DMS153 (cell line): ENCODE measurements at places on chromosomes 7 and 10.
A peak's percentile ranks its signal among the peaks of the same experiment; 100 is the strongest.

DNA sequence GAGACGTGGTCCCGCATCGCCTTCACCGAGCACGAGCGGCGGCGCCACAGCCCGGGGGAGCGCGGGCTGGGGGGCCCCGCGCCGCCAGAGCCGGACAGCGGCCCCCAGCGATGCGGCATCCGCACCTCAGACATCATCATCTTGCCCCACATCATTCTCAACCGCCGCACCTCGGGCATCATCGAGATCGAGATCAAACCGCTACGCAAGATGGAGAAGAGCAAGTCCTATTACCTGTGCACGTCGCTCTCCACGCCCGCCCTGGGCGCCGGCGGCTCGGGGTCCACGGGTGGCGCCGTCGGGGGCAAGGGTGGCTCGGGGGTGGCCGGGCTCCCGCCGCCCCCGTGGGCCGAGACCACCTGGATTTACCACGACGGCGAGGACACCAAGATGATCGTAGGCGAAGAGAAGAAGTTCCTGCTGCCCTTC, 737 bp downstream of the CNNM2 start:
- no peak for DNase-seq

DNA sequence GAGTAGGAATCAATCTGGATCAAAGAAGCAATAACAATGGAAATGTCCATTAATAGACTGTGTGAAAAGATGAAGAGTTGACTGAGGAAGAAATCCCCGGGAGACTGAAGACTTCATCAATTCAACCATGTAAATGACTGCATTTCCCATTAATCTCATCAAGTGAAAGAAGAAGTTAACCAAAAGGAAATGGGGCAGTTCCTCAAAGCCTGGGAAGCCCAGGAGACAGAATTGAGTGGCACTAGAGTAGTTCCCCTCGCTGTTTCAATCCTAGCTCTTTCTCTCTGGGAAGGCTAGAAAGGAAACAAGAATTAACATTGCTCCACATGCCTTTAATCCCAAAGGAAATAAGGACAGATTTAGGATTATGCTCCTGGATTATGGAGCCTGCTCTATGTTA, 4.8 kb upstream of the OR6V1 start:
- DNase-seq: no peak

- no peak for DNase-seq
Measured at GRCh38 chr10:3896161-3896560, 111.2 kb upstream of the KLF6 start.

DNA sequence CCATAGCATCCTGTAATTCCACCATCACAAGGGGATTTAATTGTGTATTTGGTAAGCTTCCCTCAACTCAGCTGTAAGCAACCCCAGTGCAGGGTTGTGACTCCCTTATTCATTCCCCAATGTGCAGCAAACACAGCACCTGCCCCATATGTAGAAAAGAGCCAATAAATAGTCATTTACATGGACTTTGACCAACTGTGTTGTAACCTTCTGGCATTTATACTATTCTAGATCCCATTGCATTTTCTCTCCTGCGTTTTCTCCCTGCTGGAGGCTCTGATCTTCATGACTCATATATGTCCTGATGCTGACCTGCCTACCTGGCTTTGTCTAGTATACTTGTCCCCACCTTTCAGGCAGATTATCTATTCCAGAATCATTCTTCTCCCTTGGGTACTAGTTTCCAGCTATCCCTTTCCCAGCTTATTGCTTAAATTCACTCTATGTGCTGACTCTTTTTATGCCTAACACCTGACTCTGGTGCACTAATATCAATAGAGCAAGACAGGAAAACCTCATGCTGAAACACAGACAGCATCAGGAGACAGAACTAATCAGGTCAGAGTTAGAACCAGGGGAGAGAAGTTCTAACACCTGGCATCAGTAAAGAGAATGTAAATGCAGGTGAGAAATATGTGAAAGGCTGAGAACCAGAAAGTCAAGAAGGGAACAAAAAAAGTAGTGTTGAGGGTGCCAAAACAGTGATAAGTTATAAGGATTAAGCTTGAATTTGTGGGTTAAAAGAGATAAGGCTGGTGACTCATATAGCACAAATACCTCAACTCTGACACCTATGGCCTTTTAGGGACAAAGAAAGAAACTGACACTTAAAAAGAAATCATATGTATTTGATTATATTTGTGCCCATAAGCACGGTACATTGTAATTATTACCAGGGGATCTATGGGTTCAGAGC, 402.7 kb downstream of the IPMK start:
- DNase-seq: no peak

GRCh38 chr10:5892007-5892406, 2.0 kb downstream of the FBH1 start:
- no peak for DNase-seq

GRCh38 chr7:159034394-159034793, 110.3 kb downstream of the VIPR2 start:
- no peak for DNase-seq

- DNase-seq: peak; percentile 57
Measured at GRCh38 chr10:14074062-14074884, 256.5 kb downstream of the FRMD4A start.

DNA sequence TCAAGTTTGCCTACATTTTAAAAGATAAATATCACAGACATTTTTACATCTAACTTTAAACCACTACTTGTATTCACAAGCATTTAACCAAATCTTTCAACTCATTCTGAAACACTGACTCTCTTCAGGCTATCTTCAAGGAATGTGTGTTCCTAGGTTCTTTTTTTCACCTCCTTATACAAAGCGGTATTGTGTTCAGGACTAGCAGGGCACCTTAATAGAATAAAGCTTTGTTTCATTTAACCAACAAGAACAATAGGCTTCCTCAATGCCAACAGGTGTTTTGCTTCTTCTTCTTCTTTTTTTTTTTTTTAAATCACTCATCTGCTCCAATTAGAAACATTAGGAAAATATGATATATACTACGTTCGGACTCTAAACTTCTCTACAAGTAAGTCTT, 212.9 kb upstream of the SEMA3E start:
- no peak for DNase-seq

GRCh38 chr10:133388973-133389818, 4.8 kb upstream of the MTG1 start:
- no peak for DNase-seq

GRCh38 chr10:120667276-120667675, 183.9 kb upstream of the WDR11 start:
- DNase-seq: no peak

- no peak for DNase-seq
Measured at GRCh38 chr10:33335551-33335800, 1.0 kb upstream of the NRP1 start.

- DNase-seq: no peak
Measured at GRCh38 chr10:63644418-63645142, 123.4 kb downstream of the REEP3 start.

DNA sequence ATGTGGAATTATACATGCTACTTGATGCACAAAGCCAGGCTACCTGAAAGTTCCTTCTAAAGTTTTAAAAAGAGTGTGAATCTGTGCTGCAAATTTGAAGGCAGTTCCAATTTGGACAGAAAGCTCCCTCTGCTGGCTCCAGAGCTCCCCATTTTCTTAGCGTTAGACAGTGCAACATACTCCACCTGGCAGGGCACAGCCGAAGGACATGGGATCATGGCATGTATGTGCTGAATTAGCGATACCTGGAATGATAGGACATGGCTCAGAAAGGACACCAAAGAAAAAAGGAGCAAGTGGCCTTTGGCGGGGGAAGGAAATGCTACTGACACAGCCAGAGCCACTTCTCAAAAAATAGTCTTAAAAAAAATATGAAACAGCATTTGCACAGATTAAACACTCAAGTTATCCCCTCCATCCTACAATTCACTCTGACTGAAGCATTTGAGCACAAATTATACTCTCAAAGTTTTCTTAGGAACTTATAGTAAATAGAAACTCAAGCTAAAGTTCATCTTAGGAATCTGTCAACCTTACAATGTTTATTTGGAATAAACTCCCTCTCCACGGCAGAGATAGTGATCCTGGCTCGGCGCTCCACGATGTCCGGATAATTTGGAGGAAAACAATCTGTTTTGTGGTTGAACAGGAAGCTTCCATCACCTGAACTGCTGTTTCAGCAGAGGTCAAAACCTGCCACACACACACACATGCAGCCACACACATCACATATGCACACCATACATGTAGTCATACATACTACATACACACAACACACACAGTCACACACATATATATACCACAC, 80.0 kb downstream of the C7orf25 start:
- no peak for DNase-seq

- no peak for DNase-seq
Measured at GRCh38 chr7:36057323-36057722, 95.7 kb upstream of the EEPD1 start.

- DNase-seq: no peak
Measured at GRCh38 chr7:43952028-43952427, 25.8 kb downstream of the UBE2D4 start.

- no peak for DNase-seq
Measured at GRCh38 chr10:62054408-62054807, 152.9 kb downstream of the ARID5B start.

- DNase-seq: no peak
Measured at GRCh38 chr7:70239918-70240317, 641.6 kb downstream of the AUTS2 start.

DNA sequence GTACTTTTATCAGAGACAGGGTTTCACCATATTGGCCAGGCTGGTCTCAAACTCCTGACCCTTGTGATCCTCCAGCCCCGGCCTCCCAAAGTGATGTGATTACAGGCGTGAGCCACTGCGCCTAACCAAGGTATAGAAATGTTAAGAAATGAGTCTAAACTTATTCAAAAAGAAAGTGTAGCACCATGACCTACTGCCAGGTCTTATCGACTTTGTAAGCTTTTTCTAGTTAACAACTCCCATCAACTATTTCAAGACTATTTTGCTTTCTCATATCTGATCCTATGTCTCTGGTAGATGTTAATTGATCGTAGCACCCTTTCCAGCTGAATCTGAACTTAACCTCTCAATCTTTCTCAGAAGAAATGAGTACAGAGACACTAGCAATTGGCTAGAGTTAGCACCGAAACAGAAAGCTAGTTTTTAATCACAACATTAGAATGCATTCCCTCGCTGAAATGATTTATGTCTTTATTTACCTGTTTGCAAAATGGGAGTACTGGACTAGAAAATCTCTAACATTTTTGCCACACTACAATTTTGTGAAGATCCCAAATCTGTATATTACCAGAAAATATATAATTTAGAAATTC, 114.0 kb upstream of the HGF start:
- no peak for DNase-seq

DNA sequence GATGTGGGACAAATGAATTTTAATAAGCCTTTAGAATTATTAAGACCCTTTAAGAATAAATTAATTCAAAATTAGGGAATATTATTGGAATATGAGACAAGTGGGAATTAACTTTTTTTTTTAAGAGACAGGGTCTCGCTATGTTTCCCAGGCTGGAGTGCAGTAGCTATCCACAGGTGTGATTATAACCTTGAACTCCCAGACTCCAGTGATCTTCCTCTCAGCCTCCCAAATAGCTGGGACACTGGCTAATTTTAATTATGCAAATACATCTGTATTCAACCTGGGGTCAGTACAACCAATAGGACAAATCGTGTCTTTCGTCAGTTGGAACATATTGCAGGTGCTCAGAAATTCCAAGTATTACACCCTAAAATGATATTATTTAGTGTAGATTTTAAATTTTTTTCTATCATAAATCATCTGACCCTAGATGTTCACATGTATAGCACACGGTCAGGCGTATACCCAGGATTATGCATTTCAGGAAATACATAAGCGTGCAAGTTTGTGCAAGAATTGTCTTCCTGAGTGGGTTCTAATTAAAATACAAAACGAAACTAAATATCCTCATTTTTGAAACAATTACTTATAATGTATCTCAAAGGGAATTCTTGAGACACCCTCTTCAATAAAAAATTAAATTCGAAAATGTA, 1.2 kb downstream of the NT5C3A start:
- DNase-seq: no peak

GRCh38 chr7:1707756-1708595, 37.9 kb downstream of the ELFN1 start:
- DNase-seq: no peak

DNA sequence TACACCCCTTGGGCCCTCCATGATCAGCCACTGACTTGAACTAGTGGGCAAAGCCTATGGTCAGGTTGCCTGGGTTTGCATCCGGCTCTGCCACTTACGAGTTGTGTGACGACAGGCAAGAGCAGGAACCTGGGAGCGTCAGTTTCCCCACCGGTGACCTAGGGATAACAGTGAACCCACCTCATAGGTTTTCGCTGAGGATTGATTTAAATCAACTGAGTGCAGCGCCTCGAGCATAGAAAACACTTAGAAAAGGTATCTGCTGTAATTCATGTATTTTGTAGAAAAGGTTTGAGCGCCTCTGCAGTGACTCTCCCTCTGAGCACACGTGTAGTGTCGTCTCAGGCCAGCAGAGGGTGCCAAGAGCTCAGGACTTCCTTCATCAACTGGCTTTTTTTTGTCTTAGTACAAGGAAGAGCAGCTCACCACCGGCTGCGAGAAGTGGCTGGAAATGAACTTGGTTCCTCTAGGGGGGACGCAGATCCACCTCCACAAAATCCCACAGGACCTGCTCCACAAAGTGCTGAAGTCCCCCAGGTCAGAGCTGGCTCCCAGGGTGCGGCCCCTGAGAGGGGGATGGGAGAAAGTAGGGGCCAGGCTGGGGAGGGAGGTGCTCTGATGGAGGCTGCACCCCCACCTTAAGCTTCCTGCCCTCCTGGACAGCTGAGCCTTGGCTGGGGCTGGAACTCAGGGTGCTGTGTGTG, 27.7 kb downstream of the BTBD16 start:
- DNase-seq: peak; percentile 69

DNA sequence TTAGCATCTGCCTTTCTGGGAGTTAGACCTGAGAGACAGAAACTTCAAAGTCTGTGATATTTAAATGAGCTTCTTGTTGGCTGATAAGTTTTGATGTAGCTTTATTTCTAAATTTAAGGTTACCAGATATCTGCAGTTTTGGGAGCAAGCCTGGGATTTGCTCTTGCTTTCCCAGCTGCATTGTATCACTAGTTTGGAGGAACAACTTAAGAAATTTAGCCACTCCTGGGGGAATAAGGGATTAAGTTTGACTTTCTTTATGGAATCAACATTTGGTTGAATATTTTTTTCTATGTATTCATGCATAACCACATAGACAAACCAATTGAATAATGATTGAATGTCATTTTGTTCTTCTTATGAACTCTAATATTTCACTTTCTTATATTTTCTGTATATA, 178.6 kb downstream of the POLR1F start:
- no peak for DNase-seq

DNA sequence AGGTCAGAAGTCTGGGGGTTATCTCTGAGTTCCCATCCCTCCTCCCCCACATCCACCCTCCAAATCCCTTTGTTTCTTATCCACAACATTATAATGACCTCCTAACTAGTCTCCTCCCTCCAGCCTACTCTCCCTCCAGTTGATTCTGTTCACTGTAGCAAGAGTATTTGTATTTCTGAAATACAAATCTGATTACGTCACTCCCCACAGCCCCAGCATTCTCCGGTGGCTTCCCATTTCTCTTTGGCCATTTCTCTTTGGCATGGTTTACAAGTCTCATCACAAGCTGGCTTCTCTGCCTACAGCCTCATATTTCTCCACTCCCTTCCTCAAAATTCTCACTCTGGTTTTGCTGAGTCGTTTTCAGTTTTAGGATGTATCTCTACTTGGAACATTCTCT, 24.6 kb upstream of the MRPS33 start:
- DNase-seq: no peak
